ENCODE measurements at places on chromosomes 5 and 9.

DNA sequence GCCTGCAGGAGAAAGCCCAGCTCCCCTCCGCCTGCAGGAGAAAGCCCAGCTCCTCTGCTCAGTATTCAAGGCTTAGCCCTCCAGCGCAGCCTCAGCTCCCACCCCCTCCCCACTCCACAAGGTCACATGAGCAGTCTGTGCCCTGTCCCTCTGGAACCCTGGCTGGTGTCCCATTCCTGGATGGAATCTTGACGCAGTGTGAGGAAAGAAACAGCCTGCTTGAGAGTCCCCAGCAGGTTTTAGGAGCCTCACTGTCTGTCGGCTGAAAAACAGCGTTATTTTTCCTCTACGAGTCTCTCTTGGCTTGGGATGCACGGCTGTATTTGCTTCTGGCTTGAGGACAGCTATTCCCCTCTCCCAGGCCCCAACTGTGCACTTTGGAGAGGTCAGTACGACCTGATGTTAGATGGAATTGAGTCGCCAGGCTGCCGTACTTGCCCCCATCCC is 210.1 kb upstream of the TRIM32 start:
- peak; percentile 78 for DNase-seq

- no peak for DNase-seq
Measured at GRCh38 chr5:2710910-2711309, 40.6 kb downstream of the IRX2 start.

DNA sequence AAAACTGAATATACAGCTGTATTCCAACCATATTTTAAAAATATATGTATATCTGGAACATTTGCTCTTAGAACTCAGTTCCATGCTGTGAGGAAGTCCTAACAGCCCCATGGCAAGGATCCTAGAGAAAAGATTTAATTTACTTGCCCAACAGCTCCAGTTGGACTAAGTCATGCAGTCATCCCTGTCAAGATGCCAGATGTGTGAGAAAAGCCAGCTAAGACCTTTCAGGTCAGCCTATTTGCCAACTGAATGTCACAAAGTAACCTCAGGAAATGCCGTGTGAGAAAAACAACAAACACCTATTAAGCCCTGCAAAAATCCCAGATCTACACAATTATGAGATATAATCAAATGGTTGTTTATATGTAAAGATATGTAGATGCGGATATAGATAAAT is 416.3 kb downstream of the NR2F1-AS1 start:
- no peak for DNase-seq

- peak; percentile 51 for DNase-seq
Measured at GRCh38 chr5:90434116-90434714, 24.7 kb upstream of the CETN3 start.

DNA sequence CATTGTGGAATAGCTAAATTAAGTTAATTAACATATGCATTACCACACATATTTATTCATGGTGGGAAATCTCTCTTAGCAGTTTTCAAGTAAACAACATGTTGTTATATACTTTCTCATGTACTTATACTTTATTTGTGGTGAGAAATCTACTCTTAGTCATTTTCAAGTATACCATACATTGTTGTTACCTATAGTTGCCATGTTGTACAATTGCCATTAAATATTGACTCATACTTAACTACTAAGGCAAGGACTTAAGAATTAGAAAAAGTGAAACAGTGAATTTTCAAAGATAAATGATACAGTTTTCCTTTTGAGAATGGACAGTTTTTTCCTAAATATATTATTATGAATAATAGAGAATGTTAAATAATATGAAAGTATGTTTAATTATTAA is 27.7 kb downstream of the UGCG start:
- DNase-seq = no peak

GRCh38 chr9:69252436-69252835 is 72.6 kb upstream of the ENTREP1 start:
- DNase-seq = no peak

DNA sequence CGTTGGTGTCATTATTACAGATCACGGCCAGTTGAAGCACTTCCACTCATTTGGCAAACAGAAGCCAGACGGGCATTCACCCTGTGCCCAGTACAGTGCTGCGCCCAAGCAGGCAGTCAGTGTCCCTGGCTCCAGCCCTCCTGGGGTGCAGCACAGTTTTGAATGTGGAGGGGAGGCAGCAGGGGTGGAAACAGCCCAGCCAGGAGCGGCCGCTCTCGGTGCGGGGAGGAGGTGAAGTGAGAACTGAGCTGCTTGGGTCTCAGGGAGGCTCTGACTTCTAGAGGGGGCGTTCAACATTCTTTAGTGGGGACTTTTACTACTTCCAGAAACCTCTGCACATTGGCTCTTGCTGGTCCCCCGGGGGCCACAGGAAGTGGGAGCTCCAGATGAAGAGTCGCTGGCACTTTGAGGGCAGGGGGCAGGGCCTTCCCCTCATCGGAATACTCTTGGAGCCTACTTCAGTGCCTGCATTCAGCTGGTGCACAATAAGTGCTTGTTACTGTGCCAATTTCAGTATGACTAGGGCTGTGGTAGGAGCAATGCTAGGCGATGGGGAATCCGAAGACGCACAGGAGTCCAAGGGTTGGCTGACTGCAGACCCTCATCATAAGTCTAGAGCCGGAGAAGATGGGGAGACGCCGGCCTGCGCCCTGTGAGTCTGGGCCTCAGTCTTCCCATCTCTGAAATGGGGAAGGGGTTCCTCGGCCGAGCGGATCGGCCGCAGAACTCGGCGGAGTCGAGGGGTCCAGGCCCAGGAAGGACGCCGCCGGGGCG is 492 bp upstream of the NEK6 start:
- peak; percentile 72 for DNase-seq

- no peak for DNase-seq
Measured at GRCh38 chr5:99023330-99023729, 94.5 kb upstream of the CHD1 start.

DNA sequence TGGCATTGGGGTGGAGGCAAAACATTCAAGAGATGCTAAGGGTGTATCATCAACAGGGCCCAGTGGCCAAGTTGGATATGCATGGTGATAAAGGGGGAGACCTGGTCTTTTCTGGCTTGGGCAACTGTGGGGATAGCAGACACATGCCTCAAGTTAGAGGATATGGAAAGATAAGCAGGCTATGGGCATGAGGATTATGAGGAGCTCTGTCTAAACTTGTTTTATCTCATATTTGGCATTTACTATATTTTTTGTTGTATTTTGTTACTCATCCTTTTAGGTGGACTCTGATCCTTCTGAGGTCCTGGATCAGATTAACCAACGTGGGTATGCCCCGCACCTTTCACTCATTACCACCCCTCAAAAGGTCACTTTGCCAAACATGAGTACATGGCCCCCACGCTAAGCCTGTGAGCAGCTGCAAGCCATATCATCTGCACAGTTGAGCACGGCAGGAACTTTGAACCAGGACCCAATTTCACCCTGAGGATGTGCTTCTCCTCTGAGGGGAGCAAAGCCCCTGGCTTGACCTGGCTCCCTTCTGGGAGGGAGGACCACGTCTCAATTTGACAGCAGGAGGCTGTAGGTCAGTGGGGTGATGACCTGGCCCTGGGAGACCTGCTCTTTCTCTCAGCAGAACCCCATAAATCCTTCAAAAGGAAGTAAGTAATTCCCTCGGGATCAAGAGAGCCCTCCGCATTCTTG is 71.1 kb upstream of the CD180 start:
- peak; percentile 61 for DNase-seq

DNA sequence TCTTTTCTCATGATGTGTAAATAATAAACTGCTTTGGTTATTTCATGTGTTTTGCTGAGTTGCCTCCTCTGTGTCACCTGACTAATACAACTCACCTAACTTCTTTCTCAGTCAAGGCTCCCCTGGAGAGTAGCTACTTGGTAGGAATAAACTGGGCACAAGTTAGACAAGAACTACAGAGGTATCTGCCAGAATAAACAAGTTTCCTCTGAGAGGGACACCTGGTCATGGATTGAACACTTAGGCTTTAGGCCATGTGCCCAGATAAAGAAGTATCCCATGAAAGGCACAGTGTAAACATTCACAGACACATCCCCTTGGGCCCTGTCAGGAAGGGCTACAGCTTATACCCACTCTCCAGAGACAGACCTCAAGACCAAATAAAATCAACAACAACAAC is 532.5 kb downstream of the KIF4B start:
- no peak for DNase-seq

DNA sequence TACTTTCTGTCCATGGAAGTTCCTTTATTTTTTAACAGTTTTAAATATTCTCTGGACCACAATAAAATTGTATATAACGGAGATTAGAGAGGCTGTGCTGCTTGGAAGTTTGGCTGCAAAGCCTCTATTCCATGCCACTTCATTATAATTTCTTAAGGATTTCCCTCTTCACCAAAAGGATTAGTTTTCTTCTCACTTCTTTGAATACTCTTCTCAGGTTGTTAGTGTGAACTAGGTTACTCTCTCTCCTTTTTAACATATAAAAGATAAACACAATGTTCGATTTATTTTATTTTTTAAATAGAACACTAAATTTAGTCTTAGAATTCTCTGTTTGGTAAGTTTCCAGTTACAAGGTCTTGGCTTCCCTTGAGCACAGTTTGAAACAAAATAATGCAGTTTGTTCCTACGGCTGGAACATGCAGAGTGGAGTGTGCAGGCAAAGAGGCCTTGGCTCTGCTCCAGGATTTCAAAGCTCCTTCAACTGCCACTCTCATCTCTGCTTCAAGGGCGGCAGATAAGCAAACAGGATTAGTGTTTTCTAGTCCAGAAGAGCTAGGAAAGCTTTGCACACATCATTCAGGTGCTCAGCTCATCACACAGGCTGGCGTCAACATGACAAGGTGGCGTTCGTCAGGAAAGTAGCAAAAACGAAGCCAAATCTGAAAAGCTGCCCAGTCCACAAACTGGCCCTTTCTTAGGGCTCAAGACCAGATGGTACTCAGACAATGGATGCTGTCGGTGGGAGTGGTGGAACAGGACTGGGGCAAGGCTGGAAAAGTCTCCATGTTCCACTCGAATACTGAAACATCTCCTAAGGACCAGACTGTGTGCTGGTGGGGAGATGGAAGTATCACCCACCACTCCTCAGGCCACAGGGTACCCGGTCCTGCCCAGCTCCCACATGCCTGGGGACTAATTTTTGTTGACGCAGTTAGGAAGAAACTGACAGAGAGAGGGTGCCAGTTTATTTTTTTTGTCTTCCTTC is 286.6 kb downstream of the CRB2 start:
- no peak for DNase-seq

GRCh38 chr5:180390441-180391190 is 37.5 kb upstream of the GFPT2 start:
- DNase-seq = no peak

- peak; percentile 23 for DNase-seq
Measured at GRCh38 chr5:570886-571285, 41.3 kb upstream of the CEP72 start.

DNA sequence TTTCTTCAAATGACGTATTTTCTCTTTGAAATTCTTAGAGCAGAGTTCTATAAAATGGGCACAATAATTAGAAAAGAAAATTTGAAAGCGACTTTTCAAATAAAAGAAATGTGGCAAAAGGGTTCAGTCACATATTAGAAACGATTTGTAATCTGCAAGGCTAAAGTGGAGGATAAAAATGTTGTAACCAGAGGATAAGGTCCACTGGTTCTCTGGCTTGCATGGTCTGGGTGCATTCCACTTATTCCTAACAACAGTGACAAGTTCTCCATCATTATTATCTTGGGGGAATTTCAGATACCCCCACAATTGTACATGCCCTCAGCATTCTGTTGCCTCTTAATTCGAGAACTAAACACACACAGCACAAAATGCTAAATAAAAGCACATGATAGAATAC is 91.1 kb downstream of the IQGAP2 start:
- no peak for DNase-seq

DNA sequence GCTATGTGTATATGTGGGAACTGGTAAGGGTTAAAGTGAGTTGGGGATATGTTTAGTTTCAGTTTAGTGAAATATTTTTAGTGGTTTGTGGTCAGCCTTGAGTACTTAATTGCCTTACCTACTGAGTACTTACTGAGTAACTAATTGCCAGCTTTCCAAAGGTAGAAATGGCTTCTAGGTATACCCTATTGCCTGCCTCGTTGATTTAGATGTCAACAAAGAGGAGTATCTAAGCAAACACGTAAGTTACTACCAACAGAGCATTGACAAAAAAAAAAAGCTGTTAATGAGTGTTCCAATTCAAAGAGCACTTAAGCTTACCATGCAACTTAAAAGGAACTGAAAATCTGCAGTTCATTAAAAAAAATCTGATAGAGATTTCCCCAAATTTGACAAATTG is 8.8 kb downstream of the ATP10B start:
- no peak for DNase-seq

GRCh38 chr9:70406434-70406862 is 8.0 kb downstream of the KLF9 start:
- DNase-seq = no peak

DNA sequence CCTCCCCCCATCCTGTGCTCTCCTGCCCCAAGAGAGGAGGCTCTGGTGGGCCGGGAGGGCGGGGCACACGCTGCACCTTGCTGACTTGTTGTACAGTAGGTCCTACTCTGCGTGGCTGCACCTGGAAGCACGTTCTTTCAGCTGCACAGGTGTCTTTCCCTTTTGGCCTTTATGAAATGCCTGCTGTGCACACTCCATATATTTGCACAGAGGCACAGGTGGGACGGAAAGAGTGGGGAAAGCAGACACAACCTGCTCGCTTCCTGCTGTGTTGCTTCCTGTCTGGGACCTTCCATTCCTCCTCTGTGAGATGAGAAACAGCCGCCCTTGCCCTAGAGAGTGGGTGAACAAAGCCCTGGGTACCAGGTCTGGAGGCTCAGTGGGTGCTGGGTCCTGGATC is 4.8 kb downstream of the USP20 start:
- no peak for DNase-seq

- DNase-seq = no peak
Measured at GRCh38 chr9:117587263-117587662, 116.9 kb upstream of the TLR4 start.

DNA sequence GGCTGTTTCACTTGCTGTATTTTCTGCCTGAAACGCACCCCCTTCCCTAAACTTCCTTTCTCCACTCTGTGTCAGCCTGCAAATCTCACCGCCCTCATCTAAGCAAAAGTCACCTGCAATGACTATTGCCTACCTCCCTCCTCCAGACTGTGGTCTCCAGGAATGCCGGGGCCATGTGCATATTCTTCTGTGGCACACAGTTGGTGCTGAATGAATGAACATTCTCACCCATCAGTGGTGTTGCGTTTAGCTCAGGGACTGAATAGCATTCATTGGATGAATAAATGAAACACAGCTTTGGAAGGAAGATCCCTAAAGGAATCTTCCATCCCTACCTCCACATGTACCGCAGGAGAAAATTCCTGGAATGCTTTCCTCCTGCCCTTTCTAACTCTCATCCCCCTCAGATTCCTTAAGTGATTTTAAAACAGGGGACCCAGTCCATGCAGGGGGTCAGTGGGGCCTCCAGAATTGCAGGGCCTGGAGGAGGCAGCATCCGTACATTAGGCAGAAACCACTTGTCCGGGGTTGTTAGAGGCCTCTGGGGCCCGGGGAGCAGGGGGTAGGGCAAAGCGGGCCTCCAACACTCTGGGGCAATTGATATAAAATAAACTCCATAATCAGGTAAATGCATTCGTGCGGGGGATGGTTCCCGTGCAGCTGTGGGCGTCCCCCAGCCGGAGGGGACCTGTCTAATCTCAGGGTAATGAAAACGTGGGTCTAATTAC is 28.3 kb upstream of the PTGS1 start:
- peak; percentile 18 for DNase-seq

Measured in right forelimb (tissue), 1 donor.